T-helper 17 cell (primary cell): ENCODE measurements at places on chromosomes 2 and 18. TPM values are rescaled to one million over a fixed set of nuclear protein-coding genes. Genes with fewer than 3 reads are reported as not detected.

SGO2 gene
- total RNA-seq = 1.5 TPM

DHRS9 gene
- total RNA-seq = not detected

- DNase-seq = no peak
Measured at GRCh38 chr2:12767996-12768624, 51.4 kb downstream of the TRIB2 start.

DNA sequence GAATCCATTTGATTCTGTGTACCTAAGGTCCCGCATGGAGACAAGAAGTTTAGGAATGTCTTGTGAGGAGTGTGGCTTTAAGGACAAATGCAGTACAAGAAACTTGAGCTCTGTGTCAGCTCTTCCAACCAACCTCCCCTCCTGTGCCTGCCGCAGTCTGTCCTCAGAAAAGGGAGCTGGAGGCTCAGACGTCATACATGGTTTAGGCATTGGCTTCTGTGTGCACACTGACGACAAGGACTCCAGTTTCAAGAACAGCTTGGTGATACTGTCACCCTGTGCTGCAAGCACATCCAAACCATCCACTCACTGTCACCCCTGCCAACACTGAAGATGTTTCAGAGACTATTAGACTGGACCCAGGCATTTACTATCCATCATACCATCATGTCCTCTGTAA lies 470.4 kb downstream of the IRS1 start:
- DNase-seq = no peak

DYNAP gene
- not detected for total RNA-seq

DNA sequence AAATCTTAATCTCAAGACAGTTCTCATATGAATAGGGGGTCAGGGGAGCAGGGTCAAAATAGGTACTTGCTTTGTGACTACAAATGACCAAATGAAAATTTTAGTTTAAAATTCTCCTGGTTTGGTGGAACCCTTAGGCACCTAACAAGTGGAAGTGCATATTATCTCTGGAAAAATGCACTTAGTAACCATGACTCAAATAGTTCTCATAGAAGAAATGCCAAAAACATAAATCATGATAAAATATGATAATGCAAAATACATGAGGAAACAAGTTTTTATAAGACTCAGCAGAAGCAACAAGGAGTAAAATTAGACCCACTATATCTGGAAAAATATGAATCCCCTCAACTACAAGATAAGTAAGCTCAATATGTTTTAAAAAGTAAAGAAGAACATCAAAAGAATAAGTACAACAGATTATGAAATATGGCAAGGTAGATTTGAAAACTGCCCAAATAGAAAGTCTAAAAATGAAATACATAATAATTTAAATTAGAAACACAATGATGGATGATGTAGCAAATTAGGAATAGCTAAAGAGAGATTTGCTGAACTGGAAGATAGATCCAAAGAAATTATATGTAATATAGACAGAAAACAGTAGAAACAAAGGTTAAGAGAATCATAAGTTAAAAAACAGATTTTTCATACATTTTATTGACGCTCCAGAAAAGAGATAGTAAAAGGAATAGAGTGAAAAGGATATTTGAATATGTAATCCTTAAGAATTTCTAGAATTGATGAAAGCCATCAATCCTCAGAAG lies 308.3 kb downstream of the SETBP1 start:
- DNase-seq = no peak

DNA sequence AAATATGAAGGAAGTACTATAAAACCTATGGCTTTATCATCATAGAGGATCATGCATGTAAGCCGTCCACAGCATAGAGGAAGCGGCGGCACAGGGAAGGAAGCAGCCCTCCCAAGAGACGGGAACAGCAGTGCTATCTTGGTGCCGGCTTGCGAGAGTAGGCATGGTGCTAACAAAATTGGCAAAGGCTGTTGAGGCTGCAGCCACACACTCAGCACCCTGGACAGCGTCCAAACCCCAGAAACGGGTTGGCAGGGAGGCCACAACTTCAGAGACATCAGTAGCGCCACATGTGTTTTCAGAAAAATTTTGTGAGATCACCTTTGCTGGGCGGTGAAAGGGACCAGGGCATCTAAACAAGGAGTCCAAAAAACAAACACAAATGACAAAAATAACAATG lies 37.7 kb downstream of the NETO1 start:
- DNase-seq = no peak

GRCh38 chr2:222743251-222743812 lies 71.9 kb downstream of the MOGAT1 start:
- no peak for DNase-seq

CD8B gene
- not detected for total RNA-seq

- no peak for DNase-seq
Measured at GRCh38 chr18:77129150-77129551, 3.4 kb downstream of the MBP start.

- DNase-seq = no peak
Measured at GRCh38 chr2:170344663-170345346, 166.9 kb downstream of the MYO3B start.

UGT1A1 gene
- not detected for total RNA-seq

GRCh38 chr2:182103526-182103925 lies 117.9 kb downstream of the PPP1R1C start:
- DNase-seq = no peak

DNA sequence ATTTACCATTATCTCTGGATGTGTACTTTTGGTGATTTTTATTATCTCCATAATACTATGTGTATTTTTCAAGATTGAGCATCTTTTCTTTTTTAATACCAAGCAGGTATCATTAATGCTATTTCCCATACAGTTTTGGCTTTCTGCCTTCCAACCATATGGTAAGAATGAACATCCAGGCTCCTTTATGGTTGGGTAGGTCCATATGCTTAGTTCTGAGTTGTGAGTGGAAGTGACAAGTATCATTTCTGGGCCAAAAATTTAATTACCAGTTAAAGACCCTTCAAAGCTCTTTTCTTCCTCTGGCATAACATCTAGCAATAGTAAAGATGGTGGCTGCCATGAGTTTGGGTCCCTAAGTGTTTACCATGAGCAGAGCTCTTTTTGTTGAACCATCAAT lies 4.3 kb upstream of the RBM43 start:
- no peak for DNase-seq

GRCh38 chr2:158502974-158503373 lies 46.2 kb downstream of the PKP4 start:
- no peak for DNase-seq

GRCh38 chr18:21599585-21600525 lies 649 bp downstream of the ESCO1 start:
- no peak for DNase-seq

GRCh38 chr2:174546519-174547506 lies 50.8 kb downstream of the WIPF1 start:
- DNase-seq = no peak

DNA sequence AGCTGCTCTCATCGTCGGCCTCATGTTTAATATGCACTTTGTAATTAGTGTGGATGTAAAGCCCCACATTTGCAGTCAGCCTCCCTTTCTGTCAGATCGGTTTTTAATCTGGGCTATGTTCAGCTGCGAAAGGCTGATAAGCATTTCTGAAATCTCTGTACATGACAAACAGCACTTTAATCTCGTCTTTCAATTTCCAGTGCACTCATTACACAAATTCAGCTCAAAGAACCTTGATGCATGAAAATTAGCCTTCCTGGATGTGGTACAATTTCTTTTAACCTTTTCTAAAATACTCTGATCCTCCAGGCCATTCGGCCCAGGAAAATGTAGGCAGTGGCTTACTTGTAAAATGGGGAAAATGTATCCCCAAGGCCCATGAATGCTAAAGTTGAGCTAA lies 265.1 kb downstream of the RND3 start:
- no peak for DNase-seq

ARHGEF4 gene
- 0.77 TPM for total RNA-seq

DNA sequence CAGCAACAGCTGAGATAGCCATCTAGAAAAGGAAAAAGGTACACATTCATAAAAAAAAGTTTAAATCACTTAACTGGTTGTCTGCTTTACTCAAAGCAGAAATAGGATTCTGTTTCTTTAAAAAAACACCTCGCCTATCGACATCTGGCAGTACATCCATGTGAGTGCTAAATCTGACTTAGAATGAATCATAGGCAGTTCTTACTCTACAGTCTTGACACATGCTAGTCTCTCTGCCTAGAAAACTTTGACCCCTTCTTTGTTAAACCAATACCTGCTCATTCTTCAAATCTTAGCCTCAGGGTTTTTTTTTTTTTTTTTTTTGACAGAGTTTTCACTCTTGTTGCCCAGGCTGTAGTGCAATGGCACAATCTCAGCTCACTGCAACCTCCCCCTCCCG lies 37.1 kb upstream of the GPR75 start:
- no peak for DNase-seq

DNA sequence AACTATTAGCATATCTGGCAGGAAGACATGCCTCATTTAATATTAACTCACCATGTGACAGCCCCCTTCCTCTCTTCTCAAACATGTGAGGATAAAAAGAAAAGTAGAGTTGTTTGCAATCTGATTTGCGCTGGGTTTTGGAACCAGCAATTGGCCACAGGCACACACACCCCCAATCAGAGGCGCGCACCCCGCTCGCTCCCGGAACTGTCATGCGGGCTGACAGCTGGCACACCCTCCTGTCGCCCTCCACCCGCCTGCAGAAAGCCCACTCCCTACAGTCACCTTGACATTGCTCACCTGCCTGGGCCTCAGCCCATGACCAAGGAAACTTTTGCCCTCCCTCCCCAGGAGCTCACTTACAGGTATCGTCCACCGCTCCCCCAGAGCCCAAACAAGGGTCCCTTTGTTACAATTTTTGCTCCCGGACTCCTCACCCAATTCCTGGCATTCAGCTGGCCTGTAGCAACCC lies 1.1 kb downstream of the COBLL1 start:
- no peak for DNase-seq

GRCh38 chr2:28746429-28747111 lies 5.1 kb upstream of the PPP1CB start:
- DNase-seq = no peak
